ENCODE measurements at places on chromosomes 7 and 10. TPM values are rescaled to one million over a fixed set of nuclear protein-coding genes. Genes with fewer than 3 reads are reported as not detected.

- no peak for DNase-seq
These were observed 114.0 kb upstream of the COBL start for GRCh38 chr7:51430480-51431086.

DNA sequence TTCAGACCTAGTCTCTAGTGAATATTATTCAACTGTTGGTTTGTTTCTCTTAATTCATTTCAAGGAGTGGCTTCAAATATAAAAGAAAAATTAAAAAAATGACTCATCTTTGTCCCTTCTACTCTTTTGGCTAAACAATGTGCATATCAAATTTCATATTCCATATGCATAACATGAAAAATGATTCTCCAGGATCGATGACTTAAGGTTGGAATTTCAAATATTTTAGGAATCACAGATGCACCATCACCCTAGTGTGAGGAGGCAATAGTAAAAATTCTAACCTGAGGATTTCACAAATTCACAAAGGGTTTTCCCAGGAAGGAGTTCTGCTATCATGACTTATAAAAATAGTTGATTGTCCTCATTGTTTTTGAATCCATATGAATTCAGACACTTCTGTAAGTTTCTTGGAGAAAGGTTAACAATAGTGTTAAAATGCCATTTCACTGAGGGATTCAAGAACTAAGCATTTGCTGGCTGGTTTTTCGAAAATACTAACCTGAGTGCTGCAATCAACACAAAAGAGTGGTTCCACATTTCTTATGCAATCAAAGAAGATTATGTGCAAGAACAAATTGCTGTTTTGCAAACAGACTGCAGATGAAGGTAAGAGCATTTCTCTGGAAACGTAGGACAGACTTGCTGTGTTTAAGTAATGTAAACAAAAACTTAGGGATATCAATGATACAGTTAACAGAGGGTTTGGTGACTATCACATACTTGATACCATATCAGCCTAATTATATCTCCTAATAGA is 547.5 kb upstream of the LRRTM3 start:
- DNase-seq: no peak

DNA sequence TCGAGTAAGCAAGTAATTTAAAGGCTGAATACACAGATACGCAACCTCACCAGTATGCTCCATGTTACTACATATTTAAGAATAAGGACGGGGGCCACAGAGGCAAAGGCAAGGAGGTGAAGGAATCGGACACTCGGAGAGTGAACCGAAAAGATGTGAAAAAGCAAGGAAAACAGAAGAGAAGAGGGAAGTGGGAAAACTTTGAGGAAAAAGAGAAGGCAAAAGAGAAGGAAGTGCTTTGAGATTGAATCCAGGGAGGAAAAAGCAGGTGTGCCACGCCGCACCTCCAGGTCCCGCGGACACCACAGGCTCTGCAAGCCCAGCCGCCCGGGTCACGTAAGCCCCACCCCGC is 367 bp upstream of the AVL9 start:
- no peak for DNase-seq

DNA sequence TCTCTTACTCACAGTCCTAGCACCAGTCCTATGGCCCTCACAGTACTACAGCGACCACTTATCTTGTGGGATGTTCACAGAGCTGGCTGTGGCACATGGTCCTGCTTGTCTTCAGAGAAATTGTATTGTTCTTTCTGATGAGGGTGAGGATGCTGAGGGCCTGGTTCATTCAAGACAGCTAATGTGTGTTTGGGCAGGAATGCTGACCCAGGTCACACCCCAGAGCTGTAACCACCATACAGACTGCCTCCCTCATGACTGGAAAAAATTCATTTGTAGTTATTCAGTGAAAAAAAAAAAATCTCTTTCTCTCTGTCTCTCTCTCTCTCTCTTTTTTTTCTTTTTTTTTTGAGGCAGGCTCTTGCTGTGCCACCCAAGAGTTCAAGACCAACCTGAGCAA is 83.5 kb downstream of the KLF6 start:
- DNase-seq: no peak

GRCh38 chr10:22646388-22646853 is 68.0 kb downstream of the PIP4K2A start:
- no peak for DNase-seq

GRCh38 chr7:87528730-87529129 is 53.2 kb upstream of the ABCB4 start:
- no peak for DNase-seq

GRCh38 chr7:5582532-5582935 is 158.9 kb upstream of the TNRC18 start:
- DNase-seq: no peak

Gene SEPTIN7
- 122 TPM for total RNA-seq

Gene SHH
- total RNA-seq: 6.4 TPM

All from stomach (tissue), 19 donors.